Activated CD4-positive, alpha-beta T cell treated with anti-CD3 and anti-CD28 coated beads for 24 hours (primary cell): ENCODE measurements at places on chromosomes 7 and 10.
A peak's percentile ranks its signal among the peaks of the same experiment; 100 is the strongest.

GRCh38 chr7:118214051-118214832 lies 10.3 kb upstream of the ANKRD7 start:
- peak; percentile 53 for DNase-seq

- no peak for DNase-seq
Observed at GRCh38 chr10:107166403-107166802, 1.9 kb upstream of the SORCS1 start.

DNA sequence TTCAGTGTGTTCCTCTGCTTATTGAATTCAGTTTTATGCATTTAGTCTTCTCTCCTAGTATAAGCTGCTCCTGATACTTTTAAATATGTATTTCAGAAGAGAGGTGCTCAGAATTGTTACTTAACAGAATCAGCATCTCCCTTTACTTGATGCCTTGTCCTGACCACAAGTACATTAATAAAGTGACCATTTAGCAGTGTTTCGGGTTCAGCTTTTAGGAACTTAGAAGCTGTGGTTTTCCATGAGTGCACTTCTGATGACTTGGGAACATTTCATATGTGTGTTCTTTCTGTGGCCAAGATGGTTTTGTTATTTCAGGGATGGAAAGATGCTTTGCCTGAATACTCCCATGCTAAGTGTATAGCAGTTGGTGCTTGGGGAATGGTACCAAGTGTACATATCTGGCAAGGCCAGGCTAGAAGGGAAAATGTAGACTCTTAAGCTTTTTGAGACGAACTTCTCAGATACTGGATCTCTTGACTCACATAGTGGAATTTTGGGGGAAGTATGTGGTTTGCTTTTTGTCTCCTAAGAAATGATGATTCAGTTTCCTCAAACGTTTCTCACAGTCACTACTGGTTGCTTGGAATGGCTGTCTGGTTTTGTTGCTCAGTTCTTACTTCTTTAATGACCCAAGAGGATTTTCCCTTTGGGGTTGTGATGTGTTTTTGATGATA lies 17.2 kb downstream of the SGPL1 start:
- DNase-seq, result no peak

- DNase-seq, result no peak
Observed at GRCh38 chr10:4101918-4102654, 317.1 kb upstream of the KLF6 start.

DNA sequence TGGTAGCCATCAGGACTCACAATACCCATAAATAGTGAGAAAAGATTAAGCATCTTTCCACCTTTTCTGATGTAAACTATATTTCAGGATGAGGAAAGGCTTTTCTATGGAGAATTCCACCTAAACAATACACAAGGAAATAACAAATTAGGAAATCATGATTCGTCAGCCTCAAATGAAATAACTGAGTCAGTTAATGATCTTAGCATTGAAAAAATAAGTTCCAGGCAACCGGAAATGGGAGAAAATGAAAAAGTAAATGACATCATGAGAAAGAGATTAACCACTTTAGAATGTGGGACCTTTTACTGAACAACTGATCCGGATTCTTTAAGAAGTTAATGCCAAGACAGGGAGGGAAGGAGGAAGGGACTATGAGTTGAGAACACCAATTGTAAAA lies 742.3 kb downstream of the TNS3 start:
- DNase-seq, result no peak
